ENCODE measurements at places on chromosomes 6 and 20.

- DNase-seq, result no peak
Observed at GRCh38 chr20:20231528-20232298, 136.2 kb upstream of the INSM1 start.

GRCh38 chr6:32117461-32117860 lies 8.3 kb upstream of the TNXB start:
- DNase-seq, result no peak

DNA sequence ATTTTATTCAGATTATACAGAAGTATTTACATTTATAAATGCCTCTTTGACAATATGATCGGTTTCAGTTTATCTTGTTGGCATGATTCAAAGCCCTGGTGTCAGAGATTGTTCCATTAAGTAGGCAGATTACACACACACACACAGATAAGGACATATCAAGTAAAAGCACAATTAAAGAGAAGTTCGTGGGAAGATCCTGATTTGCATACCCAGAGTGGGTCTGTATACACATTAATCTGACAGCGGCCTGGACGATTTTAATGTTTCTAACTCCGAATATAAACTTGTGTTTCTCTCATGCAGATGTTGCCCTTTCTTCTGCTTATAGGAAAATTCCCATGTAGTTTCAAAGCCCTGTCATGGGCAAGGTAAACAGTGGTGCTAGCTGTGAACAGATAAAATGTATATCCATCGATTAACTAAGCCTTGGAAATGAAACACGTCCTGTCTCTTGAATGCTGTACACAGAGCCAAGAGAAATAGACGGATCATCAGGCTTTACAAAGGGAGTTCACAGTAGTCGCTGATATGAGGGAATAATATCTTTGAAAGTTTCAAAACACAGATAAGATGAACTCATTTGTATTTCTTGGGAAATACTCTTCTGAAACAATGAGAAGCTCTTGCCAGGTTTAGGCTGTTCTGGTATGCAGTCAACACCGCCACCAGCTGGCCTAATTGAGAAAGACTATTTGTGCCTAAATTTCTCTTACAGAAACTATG lies 108.2 kb upstream of the GMDS start:
- peak; percentile 66 for DNase-seq

- DNase-seq, result no peak
Observed at GRCh38 chr6:152300517-152300916, 336.6 kb downstream of the SYNE1 start.

GRCh38 chr6:164214066-164214465 lies 799.5 kb downstream of the QKI start:
- DNase-seq, result no peak

GRCh38 chr6:129206821-129207220 lies 323.9 kb downstream of the LAMA2 start:
- no peak for DNase-seq

GRCh38 chr6:4351520-4352321 lies 216.3 kb upstream of the ECI2 start:
- no peak for DNase-seq

GRCh38 chr6:169927711-169928110 lies 176.3 kb downstream of the ERMARD start:
- DNase-seq, result no peak

DNA sequence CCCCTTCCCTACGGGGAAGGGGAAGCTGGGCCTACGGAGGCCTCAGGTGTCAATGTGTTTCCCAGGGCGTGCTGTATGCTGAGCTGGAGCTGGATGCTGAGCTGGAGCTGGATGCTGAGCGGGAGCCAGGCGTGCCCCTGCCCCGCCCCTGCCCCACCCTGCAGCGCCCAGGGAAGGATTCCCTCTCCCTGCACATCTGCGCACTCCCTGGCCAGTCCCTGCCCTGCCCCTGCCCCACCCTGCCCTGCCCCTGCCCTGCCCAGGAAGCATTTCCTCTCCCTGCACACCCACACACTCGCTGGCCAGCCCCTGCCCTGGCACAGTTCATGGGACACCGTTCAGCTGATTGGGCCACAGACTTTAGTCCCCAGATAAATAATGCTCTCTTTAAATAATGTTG lies 196.8 kb downstream of the SMOC2 start:
- no peak for DNase-seq

GRCh38 chr20:38112930-38113294 lies 52.2 kb downstream of the TGM2 start:
- no peak for DNase-seq

DNA sequence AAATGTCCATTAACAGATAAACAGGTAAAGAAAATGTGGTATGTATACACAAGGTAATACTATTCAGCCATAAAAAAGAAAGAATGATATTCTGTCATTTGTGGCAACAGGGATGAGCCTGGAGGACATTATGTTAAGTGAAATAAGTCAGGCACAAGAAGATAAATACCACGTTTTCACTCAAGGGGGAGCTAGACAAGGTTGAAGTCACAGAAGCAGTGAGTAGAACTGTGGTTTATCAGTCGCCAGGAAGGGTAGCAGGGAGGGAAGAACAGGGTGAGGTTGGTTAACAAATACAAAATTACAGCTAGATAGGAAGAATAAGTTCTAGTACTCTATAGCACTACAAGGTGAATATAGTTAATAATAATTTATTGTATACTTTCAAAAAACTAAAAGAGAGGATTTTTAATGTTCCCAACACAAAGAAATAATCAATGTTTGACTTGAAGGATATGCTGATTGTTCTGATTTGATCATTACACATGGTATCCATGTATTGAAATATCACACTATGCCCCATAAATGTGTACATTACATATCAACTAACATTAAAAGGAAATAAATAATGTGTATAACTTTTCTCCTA lies 21.1 kb downstream of the RTN4IP1 start:
- DNase-seq, result no peak
